ENCODE measurements at places on chromosomes 13 and 19. TPM values are rescaled to one million over a fixed set of nuclear protein-coding genes. Genes with fewer than 3 reads are reported as not detected.

The ASPDH gene
- total RNA-seq = 0.57 TPM

The CCNA1 gene
- 1.2 TPM for total RNA-seq

DNA sequence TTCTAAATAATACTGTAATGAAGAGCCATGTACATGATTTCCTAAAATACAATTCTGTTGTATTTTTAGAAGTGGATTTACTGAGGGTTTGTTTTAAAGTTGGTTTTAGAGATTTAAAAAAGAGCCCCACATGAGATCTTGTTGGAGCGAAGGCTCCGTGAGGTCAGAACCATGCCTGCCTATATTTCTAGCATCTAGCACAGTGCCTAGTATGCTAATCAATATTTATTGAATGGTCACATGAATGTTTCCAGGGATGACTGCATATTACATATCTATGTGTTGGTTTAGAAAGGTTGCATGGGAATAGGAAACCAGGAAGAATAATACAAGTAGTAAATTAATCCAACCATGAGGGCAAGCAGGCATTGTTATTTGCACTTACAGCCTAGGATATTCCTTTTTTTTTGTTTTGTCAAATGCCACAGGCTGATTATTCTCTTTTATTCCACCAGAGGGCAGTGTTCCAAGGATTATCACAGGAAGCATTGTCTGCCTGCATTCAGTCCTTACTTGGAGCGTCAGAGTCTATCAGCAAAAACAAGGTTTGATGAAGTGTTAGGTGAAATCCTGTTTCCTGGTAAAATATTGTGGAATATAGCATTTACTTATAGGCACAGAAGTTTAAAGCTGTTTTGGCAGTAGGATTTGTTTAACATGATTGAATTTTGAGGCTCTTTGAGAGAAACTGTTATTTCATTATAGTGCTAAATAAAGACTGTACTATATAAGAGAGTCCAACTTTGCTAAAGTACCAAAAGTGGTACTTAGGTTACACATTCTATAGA, 46.8 kb downstream of the COG3 start:
- DNase-seq = peak; percentile 29

DNA sequence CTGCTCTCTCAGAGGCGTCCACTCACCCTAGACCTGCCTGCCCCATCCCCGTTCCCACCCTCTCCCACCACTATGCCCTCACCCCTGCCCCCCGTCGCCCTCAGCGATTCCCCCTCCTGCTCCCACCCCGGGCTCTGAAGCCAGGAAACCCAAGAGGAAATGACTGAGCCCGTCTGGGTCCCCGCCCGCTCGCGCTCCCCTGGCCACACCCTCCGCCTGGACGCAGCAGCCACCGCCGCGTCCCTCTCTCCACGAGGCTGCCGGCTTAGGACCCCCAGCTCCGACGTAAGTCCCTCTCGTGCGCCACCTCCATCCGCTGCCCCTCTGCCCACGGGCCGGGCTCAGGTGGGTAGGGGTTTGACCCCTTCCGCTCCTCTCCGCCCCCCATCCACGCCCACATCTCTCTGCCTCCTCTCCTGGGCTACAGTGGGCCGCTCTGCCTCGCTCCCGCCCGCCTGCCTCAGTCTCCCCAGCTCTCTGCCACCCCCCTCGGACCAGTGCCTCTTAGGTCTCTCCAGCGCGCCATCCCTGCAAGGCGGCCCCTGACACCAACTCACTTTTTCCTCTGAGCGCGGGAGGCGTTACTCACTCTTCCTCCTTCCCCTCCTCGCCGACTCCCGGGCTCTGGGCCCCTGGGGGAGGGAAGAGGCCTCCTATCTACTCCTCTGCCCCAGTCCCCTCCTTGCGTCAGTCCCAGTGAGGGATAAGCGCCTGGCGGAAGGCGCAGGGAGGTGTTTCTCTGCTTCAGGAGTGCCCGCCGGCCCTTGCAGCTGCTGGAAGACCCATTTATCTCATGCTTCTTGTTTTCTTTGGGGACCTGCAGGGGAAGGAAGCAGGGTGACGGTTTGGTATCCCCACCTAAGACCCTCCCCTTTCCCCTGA, at the start of gene FXYD5:
TSS of gene FXYD5 (plus strand) at position 211 of the 882 bp plus-strand sequence. CDS start 816 bp downstream, outside the sequence.
- DNase-seq = no peak

DNA sequence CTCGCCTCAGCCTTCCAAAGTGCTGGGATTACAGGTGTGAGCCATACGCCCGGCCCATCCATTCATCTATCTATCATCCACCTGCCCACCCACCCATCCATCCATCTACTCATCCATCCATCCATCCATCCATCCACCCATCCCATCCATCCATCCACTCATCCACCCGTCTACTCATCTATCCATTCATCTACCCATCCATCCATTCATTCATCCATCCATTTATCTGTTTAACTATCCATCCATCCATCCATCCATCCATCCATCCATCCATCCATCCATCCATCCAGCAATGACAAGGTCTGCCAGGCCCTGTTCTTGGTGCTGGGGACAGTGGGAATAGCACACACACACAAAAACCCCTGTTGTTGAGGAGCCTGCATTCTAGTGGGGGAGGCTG, 4.5 kb downstream of the VAV1 start:
- no peak for DNase-seq

DNA sequence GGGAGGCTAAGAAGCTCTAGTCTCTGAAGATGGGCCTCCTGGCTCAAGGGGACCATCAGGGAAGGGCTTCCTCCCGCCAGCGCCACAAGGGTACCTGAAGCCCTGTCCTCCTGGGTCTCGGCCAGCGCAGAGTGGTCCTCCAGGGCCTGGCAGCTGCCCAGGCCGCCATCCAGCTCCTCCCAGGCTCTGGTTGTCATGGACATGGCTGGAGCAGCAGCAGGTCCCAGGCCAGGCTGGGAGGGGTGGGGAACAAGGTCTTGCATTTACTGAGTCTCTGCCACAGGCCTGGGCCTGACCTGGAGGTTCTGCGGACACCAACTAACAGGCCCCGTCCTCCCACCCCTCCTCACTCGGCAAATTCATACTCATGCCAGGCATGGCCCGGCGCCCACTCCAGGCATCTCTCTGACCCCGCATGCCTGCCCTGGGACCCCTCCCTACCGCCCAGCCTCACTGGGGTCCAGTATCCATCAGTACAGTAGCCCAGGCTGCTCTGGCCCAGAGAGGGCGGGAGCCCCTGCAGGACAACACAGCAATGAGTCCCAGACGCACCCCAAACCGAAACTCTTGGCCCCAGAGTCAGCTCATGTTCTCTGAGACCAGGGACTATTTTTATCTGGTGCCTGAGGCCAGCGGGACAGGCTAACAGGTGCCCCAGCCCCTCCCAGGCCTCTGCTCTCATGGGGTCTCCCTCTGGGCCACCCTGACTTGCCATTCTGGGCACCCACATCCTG, 938 bp downstream of the JSRP1 start:
- DNase-seq = no peak

All from thymus (tissue), 14 donors.